ENCODE measurements at places on chromosomes 2 and 18.

DNA sequence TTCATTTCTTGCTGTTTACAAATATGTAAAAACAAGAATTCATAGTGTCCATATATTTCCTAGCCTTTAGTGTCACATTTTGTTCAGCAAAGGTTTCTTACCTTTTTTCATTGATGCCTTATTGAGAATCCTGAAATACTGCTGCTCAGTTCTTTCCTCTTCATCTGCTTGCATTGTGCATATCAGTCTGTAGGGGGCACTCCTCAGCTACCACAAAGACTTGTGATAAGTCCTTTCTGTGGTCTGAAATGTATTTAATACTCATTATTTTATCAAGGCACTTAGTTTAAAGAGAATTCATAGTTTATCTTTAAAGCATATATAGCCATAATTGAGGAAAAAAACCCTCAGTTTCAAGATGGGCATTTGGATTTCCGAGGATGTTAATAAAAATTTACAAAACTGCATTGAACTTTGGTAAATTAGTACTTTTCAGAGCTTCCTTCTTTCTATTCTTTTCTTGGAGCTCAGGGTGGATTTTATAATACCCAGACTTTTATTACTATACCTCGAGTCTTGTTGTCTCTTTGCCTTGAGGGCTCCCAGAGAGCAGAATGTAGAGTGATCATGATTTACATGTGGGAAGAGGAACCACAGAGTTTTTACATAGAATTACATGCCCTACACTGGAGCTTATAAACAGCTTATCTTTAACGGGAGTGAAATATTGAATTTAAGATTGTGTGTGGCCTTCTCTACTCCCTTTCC, 570.1 kb downstream of the PLCL1 start:
- DNase-seq, result no peak

GRCh38 chr2:147910990-147911473, 66.2 kb downstream of the ACVR2A start:
- DNase-seq, result no peak

- no peak for DNase-seq
Observed at GRCh38 chr2:69123182-69123581, 110.2 kb downstream of the ANTXR1 start.

GRCh38 chr2:23679044-23679443, 247.9 kb downstream of the ATAD2B start:
- no peak for DNase-seq

DNA sequence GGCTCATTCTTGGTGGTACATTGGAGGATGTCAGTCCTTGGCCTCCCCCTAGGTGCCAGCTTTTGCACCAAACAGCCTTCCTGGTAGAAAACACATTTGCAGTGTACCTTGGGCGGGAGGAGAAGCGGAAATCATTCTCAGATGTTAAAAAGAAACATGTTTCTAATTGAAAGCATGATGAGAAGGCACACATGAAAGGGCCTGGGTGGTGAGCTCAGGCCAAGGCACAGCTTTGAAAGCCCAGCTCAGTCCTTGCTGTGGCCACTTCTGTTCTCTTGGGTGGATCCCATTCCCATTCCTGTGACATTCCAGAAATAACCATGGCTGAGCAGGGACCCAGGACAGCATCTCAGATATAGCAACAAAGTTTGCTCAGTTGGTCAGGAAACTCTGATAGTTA, 71.5 kb downstream of the LTBP1 start:
- no peak for DNase-seq

- no peak for DNase-seq
Observed at GRCh38 chr2:15010346-15010745, 377.8 kb downstream of the LRATD1 start.

GRCh38 chr2:30974092-30974491, 164.1 kb downstream of the GALNT14 start:
- DNase-seq, result no peak

Data from stimulated activated CD4-positive, alpha-beta T cell treated with anti-CD3 and anti-CD28 coated beads, TNF-alpha, amount 100 ng/mL, for 1 hour (primary cell).